ENCODE measurements at places on chromosomes 13 and 19.

GRCh38 chr13:113731192-113732175, 27.5 kb upstream of the TMEM255B start:
- DNase-seq: no peak

- DNase-seq: peak; percentile 90
These were observed 8.2 kb upstream of the ZNF77 start for GRCh38 chr19:2952953-2953481.

GRCh38 chr13:51330791-51331190, 8.7 kb upstream of the SERPINE3 start:
- no peak for DNase-seq

DNA sequence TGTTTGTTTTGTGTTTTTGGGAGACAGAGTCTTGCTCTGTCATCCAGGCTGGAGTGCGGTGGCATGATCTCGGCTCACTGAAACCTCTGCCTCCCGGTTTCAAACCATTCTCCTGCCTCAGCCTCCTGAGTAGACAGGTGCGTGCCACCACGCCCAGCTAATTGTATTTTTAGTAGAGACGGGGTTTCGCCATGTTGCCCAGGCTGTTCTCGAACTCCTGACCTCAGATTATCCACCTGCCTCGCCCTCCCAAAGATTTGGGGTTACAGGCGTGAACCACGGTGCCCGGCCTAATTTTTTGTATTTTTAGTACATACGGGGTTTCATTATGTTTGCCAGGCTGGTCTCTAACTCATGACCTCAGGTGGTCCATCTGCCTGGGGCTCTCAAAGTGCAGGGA, 8.3 kb upstream of the ZNF681 start:
- no peak for DNase-seq

- DNase-seq: no peak
These were observed 322.5 kb upstream of the ZNF507 start for GRCh38 chr19:32022731-32023563.

GRCh38 chr13:19048381-19048780, 133.2 kb downstream of the TUBA3C start:
- no peak for DNase-seq

GRCh38 chr13:64626105-64626504, 2604.0 kb downstream of the PCDH9 start:
- no peak for DNase-seq

- no peak for DNase-seq
These were observed 898.9 kb upstream of the MIR17HG start for GRCh38 chr13:90448466-90449037.

DNA sequence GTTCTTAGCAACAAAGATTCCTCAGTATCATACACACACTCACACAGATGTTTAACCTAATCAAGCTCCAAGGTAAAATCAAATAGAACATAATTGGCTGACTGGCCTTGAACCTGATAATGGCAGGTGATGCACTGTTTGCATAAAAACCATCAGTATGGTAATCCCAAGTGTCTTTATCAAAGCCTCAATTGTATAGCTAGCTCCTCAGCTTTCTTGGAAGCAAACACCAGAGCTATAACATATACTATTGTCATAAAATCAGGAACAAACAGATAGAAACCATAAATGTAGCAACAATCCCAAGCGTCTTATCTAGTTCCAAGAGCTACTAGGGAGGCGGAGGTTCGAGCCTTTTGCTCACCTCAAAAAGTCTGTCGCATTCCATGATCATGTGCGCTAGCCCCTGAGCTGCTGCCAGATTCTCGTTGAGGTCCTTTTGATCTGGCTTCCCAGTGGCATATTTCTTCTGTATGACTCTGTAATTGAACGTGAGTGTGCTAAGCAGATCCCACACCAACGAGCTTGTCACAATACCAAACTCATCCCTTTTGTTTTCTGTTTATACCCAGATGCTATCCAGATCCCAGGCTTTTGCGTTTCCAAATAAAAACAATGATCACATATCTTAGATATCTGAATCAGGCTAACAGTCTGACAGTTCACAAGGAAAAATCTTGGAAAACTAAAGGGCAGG, 95.3 kb downstream of the KL start:
- DNase-seq: no peak

DNA sequence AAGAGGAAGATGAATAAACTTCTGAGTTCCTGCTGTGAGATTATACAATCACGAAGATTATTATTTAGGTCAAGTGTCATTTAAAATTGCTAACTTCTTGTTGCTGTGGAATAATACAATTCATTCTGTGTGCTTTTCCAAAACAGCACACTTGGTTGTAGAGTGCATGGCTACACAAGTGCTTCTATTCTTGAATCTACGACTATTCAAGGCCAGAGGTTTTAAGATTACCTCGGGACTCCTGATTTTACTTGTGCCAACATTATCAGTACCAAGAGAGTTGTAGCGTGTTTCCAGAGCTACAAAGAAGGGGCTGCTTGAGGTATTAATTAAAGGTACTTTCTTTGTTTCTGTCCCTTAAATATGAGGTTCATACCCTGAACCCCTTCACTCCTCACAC, 234.0 kb upstream of the PCDH9 start:
- no peak for DNase-seq

- DNase-seq: no peak
These were observed 20.3 kb downstream of the C13orf46 start for GRCh38 chr13:113953561-113953960.

DNA sequence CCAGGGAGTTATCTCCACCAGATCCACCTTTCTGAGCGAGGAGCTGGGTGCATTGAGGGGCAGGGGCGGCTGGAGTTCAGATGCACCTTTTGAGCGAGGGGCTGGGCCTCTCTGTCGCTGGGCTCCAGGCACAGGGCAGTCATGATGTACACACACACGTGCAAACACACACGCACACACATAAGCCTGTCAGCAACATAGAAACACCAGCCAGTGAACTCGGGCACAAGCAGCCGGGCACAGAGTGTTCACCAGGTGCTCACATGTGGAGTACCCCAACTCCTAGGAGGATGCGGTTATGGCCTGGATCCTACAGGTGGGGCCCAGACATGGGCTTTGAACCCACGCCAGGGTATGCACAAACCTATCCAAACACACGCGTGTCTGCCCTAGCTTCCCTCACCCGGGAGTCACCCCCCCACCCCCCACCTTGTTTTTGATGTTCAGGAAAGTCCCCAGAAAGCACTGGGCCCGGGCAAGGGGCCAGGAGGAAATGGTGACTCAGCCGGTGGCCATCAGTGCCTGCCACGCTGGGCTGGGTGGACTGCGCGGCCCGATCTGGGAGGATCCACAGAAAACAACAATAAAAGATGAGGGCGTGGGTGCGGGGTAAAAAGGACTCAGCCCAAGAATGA, 13.3 kb downstream of the ARRDC2 start:
- DNase-seq: no peak

GRCh38 chr19:28456252-28456651, 756.7 kb downstream of the UQCRFS1 start:
- DNase-seq: no peak

GRCh38 chr19:18397242-18398202, at the start of gene LRRC25:
TSS of gene LRRC25 (minus strand) at chr19:18397622. CDS start at chr19:18396963, 659 bp downstream.
- no peak for DNase-seq

DNA sequence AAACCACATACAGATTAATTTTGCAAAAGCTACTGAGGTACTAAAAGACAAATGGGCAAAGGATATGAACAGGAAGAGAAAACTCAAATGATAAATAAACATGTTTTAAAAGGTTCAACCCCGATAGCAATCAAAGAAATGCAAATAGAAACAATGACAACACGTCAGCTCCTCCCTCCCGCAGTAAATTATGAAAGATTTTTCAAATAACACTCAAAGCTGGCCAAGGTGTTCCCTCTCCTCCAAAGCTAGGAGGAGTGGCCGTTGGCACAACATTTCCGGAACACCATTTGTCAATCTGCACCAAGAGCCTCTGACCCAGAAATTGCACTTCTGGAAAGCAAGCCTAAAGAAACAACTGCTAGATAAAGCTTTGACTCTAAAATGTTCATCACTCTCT, 28.3 kb downstream of the INSR start:
- no peak for DNase-seq

- DNase-seq: no peak
These were observed 3.5 kb downstream of the CEACAM4 start for GRCh38 chr19:41623360-41623759.

- no peak for DNase-seq
These were observed at the start of gene BRD4 for GRCh38 chr19:15332311-15332996. TSS of gene BRD4 (minus strand) at chr19:15332539. CDS start at chr19:15273099, 59,440 bp downstream.

DNA sequence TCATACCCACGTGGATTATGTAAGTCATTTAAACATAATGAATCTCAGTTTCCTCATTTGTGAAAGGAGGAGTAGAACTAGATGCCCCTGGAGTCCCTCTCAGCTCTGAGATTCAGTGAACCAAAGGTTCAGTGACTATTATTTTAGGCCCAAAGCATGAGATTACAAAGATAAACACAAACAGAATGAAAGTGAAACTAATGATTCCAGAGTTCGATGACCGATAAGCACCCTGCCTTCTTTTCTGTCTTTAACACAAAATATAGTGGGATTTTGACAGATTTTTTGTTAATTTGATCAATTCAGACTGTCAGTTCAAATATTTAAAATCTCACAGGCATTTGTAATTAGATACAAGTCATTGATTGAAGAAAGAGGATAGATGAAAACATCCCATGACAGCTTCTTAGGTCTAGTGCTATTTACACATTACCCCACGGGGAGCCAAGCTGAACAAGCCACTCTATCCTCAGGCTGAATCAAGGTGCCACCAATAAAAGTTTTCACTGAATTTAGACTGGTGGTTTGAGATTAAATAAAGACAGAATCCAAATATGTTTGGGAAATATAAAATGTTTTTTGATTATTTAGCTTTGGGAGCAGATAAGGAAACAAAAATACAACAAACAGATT, 64.6 kb upstream of the RAP2A start:
- no peak for DNase-seq

DNA sequence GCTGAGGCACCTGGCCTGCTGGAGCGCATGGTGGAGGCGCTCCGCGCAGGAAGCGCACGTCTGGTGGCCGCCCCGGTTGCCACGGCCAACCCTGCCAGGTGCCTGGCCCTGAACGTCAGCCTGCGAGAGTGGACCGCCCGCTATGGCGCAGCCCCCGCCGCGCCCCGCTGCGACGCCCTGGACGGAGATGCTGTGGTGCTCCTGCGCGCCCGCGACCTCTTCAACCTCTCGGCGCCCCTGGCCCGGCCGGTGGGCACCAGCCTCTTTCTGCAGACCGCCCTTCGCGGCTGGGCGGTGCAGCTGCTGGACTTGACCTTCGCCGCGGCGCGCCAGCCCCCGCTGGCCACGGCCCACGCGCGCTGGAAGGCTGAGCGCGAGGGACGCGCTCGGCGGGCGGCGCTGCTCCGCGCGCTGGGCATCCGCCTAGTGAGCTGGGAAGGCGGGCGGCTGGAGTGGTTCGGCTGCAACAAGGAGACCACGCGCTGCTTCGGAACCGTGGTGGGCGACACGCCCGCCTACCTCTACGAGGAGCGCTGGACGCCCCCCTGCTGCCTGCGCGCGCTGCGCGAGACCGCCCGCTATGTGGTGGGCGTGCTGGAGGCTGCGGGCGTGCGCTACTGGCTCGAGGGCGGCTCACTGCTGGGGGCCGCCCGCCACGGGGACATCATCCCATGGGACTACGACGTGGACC, 9.7 kb upstream of the STRN4 start:
- DNase-seq: no peak

DNA sequence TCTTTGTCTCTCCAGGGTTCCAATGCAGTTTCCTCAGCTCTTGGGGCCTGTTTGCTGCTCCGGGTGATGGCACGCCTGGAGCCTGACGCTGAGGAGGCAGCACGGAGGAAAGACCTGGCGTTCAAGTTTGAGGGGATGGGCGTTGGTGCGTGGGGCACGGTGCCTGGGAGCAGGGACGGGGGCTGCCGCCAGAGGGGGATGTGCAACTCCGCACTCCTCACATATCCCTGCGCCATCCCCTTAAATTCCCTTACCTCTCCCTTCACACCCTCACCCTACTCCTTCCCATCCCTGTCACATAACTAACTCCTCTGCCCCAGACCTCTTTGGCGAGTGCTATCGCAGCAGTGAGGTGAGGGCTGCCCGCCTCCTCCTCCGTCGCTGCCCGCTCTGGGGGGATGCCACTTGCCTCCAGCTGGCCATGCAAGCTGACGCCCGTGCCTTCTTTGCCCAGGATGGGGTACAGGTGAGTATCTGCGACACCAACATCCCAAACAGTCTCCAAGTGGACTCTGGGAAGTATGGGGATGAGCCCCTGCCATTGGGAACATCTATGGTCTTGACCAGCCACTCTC, 31.1 kb downstream of the TRPM4 start:
- no peak for DNase-seq

DNA sequence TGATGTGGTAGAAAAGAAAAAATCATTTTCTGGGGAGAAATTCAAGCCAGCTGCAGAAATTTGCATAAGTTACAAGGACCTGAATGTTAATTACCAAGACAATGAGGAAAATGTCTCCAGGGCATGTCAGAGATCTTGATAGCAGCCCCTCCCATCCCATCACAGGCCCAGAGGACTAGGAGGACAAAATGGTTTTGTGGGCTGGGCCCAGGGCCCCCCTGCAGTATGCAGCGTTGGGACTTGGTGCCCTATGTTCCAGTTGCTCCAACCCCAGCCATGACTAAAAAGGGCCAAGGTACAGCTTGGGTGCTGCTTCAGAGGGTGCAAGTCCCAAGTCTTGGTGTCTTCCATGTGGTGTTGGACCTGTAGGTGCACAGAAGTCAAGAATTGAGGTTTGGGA, 76.6 kb upstream of the SOX1 start:
- no peak for DNase-seq

- DNase-seq: no peak
These were observed 120.7 kb upstream of the VSTM2B start for GRCh38 chr19:29404951-29405727.

DNA sequence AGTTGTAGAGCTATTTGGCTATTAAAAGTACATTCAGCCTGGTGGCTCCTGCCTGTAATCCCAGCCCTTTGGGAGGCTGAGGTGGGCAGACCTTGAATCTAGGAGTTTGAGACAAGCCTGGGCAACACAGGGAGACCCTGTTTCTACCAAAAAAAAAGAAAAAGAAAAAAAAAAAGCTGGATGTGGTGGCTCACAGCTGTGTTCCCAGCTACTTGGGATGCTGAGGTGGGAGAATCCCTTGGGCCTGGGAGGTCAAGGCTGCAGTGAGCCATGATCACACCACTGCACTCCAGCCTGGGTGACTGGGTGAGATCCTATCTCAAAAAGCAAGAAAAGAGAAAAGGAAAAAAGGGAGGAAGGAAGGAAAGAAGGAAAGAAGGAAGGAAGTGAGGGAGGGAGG, 9.6 kb upstream of the IZUMO2 start:
- DNase-seq: no peak

- no peak for DNase-seq
These were observed 61.8 kb downstream of the RXFP2 start for GRCh38 chr13:31801088-31801487.

DNA sequence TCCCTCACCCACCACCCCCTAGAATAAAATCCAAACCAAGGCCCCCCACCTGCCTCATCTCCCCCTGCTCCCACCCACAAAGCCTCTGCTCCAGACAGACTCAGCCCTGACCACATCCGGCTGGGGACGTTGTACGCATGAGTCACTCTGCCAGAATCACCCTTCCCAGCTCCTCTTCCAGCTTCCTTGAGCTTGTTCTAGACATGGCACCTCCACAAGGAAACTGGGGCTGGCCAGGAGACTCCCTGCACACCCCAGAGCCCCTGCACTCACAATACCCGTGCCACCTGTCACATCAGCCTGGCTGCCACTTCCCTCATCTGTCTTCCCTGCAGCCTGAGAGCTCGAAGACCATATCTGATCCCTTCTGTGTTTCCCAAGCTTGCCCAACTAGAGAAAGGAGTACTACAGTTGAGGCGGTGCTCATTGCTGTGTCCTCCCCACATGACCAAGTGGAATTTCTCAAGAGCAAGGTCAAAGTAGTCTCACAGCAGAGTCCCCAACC, 9.7 kb downstream of the DEDD2 start:
- peak; percentile 45 for DNase-seq

Measured in epithelial cell of prostate (primary cell).